ENCODE measurements at places on chromosomes 1 and 21. TPM values are rescaled to one million over a fixed set of nuclear protein-coding genes. Genes with fewer than 3 reads are reported as not detected.

DNA sequence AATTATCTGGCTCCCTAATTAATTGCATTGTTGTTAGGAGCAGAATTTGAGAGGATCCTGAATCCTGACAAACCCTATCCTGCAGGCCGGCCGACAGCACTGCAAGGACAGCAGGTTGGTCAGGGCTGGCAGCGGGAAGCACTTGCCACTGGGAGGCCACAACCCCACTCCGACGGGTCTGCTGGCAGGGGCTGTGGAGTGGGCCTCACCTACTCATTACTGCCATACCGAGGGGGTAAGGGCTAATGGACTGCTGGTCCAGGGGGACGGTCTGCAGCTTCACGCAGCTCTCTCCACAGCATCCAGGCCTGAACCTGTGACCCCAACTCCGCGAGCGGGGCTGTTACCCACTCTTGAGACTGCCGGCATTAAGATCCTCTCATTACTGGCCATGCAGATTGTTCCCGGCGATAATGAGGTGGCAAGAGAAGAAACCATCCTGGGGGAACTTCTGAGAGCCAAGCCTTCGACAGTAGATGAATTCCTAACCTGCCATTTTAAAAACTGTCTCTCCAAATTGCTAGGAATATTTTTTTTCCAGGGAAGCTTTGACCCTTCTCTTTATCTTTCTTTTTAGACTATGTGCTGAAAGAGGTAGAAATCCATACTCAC, 501.3 kb downstream of the OMA1 start:
- no peak for DNase-seq

GRCh38 chr1:108591466-108591865, 31.6 kb downstream of the EEIG2 start:
- DNase-seq = no peak

GRCh38 chr1:6776895-6777294, 8.4 kb upstream of the CAMTA1 start:
- no peak for DNase-seq

DNA sequence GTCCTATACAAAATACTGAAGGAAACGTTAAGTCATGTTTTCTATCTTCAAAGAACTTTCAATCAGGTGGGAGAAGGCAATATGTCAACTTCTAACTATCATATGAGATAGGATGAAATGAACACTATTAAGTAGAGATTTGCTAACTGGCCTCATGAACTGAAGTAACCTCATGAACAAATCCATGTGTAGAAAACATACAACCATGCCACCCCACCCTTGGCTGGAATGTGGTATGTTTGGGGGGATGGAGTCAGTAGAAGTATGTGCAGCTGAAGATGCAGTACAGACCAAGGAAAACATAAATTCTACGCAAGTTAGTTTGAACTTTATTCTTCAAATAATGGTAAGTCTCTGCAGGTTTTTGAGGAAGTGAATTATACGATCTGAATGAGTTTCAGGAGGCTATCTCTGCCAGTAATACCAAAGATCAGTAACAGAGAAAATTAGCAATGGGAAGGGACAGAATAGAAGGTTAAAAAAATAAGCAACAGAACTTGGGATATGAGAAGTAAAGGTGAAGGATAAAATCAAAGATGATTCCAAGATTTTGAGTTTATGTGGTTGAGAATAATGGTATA, 4.5 kb downstream of the TRMT1L start:
- DNase-seq = no peak

DNA sequence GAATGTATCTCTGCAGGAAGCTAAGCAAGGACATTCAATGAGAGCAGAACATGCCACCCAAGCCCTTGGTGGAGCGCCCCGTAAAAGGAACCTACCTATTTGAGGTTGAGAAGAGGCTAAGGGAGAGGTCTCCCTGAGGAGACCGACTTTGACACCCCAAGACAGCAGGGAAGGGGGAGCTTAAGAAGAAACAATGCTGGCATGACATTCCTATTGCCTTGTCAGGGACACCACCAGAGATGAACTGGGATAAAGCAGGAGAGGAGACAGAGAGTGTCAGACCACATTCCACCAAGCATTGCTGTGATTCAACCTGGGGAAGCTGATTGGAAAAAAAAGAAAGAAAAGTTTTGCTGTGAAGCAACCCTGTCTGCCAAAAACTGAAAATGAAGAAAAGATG, 13.3 kb upstream of the S100A2 start:
- no peak for DNase-seq

Gene SYCP1
- total RNA-seq = not detected

Gene SNIP1
- 9.1 TPM for total RNA-seq

Data from NCI-H460 (cell line).